M059J (cell line): ENCODE measurements at places on chromosomes 6 and 20.
A peak's percentile ranks its signal among the peaks of the same experiment; 100 is the strongest.

DNA sequence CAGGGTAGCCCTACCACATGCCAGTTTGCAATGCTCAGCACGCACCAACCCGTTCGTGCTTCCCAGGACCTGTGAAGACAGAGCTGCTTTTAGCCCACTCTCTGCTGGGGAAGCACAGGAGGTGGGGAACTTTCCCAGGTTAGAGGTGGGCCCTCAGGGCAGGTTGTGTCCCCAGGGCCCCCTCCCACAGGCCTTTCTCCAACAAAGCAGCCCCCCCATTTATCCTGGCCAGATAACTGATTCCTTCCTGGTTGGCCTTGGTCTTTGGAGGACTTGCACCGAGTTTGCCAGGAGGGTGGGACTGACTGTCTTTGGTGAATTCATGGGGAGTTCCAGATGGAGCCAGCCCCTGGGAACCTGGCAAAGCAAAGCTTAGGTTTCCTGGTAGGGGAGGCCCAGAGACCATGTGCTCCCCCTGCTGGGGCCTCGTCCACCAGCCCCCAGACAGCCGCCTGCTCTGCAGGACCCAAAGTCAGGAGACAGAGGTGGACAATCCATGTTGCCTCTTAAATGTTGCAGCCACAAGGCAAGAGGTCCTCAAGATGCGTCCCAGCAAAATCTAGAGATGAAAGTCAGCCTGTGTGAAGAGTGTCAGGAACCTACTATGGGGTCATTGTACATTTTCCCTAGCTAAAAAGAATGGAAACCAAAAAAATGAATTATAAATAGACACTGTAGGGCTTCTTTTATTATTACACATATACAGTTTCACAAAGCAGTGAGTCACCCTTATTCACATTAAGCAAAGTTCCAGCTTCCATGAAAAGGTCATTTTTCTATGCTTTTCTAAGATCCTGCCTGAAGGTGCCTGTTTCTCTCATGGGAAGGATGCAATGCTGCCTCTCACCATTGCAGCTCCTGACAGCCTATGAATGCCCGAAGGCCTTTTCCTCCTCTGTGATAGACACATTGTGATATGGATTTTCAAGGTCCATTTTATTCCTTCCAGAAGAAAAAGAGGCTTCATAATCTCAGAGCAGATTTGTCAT lies 497.8 kb downstream of the PREX1 start:
- peak; percentile 68 for DNase-seq

GRCh38 chr20:46361381-46361780 lies 45.0 kb downstream of the ELMO2 start:
- DNase-seq: no peak

GRCh38 chr6:33217246-33217645 lies 8.9 kb downstream of the RING1 start:
- no peak for DNase-seq

- DNase-seq: peak; percentile 11
Measured at GRCh38 chr6:121688974-121689373, 253.5 kb downstream of the GJA1 start.

- DNase-seq: peak; percentile 96
Measured at GRCh38 chr6:3176562-3177355, 19.4 kb upstream of the TUBB2A start.

- peak; percentile 39 for DNase-seq
Measured at GRCh38 chr6:122712448-122713137, 66.9 kb upstream of the FABP7 start.

DNA sequence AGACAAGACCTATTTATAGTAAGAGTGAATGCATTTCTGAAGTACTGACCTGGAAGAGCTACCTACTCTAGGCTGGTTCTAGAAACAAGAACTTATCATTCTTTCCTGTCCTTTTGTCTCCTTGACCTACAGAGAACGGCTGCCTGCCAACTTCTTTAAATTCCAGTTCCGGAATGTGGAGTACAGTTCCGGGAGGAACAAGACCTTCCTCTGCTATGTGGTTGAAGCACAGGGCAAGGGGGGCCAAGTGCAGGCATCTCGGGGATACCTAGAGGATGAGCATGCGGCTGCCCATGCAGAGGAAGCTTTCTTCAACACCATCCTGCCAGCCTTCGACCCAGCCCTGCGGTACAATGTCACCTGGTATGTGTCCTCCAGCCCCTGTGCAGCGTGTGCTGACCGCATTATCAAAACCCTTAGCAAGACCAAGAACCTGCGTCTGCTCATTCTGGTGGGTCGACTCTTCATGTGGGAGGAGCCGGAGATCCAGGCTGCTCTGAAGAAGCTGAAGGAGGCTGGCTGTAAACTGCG lies 8.3 kb downstream of the APOBEC2 start:
- DNase-seq: no peak

GRCh38 chr20:37228082-37228481 lies 33.5 kb downstream of the GHRH start:
- DNase-seq: no peak

DNA sequence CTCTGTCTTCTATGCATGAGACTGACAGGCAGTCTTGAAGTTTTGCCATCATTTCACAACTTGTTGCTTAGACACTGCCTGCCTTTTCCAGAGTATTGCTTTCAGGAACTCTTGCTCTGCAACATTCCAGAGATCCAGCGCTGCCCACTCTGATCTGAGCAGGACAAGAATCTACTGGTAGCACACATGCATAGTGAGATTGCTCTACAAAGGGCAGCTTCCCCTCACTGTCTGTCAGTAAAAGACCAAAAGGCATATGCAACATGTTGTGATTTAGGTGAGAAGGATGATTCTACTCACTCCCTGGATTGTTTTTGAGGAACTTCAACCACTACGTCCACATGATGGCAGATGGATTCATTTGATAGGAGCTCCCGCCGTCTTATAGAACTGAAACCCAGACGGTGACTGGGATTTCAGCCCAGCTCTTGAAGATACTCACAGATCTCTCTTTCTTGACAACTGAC lies 259.1 kb downstream of the ARID1B start:
- no peak for DNase-seq

- DNase-seq: no peak
Measured at GRCh38 chr6:90356012-90356421, 59.4 kb upstream of the BACH2 start.

DNA sequence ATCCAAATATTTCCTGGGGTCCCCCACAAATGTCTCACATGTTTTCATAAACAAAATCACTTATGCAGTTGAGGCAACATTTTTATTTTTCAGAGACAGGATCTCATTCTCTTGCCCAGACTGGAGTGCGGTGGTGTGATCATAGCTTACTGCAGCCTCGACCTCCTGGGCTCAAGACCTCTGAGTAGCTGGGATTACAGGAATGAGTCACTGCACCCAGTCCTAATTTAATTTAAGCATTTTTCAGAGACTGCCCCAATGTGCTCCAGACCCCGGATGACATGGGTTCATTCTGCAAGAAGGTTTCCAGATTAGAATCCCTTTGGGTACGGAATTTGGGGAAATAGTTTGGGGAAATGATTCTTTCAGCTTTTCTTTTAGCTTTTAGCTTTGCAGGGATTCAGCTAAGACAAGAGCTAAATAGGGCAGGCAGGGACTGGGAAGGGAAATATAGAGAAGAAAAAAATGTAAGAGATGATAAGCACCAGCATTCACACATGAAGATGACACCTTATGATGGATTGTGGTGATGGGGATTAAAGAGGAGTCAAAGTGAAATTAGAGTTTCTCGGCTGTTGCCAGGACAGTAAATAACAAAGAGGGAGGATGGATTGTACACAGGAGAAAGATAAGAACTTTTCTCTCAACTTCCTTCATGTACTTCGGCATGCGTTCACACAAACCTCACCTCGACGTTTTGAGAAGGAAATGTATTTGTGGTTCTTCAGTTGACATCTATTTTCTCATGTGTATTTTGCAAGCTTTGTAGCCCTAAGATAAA lies 169.4 kb upstream of the TAB2 start:
- DNase-seq: no peak

DNA sequence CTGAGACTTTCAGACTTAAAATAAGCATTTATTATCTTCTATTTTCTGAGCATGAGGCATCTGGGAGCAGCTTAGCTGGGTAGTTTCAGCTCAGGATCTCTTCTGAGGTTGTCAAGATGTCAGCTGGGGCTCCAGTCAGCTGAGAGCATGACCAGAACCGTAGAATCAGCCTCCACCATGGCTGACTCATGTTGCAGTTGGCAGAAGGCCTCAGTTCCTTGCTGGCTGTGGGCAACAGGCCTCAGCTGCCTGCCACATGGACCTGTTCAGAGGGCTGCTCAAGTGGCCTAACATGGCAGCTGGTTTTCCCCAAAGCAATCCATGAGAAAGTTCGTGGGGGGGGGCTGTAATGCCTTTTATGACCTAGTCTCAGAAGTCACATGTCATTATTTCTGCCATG lies 142.3 kb downstream of the LY86 start:
- DNase-seq: peak; percentile 90

DNA sequence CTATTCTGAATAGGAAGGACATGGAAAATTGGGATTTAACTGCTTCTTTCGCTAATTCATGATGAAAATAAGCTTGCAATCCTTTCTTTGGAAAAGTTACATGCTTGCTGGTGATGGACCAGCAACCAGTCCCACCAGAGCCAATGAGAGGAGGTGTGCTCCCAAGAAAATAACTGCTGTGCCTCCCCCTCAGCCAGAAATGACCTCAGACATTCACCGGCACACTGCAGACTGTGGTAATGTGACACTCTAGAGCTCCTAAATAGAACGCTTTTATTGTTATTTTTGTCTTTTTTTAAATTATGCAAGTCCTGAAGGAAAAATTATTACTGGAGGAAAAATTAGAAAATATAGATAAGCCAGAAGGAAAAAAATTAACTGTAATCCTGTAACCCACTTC lies 2.6 kb downstream of the PYGB start:
- DNase-seq: no peak

GRCh38 chr6:44177691-44178423 lies 19.2 kb downstream of the CAPN11 start:
- peak; percentile 84 for DNase-seq

DNA sequence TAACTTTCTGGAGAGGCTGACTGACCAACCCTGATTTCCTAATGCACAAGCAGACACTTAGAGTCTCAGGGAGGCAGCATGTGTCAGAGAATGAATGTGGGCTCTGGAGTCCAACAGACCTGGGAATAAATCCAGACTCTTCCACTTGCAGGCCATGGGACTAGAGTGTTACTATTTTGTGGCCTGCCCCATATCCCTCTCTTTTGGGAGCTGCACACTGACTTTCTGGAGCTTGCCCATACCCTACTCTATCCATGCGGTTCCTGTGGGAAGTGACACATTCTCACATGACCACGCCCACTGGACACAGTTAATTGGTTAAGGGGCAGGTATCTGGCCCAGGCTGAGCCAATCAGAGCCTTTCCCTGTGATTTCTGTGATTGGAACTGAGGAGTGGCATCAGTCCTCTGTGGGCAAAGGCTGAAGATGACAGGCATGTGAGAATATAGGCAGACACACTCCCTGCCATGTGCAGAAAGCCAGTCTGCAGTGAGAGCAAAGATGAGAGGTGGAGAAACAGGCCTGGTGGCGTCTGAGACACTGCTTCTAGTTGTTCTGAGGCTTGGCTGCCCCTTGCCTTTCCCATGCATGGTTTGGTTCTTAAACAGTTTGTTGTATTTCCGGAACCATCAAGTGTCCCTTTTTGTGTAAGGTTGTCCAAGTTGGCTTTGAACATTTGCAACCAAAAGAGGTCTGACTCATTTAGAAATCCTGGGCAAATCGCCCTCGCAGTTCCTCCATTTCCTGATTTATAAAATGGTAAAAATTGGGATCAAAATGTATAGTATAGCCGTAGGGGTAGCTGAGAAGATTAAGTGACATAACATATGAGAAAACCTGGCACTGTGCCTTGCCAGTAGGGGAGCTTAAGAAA lies 125.6 kb downstream of the CDC5L start:
- peak; percentile 68 for DNase-seq

DNA sequence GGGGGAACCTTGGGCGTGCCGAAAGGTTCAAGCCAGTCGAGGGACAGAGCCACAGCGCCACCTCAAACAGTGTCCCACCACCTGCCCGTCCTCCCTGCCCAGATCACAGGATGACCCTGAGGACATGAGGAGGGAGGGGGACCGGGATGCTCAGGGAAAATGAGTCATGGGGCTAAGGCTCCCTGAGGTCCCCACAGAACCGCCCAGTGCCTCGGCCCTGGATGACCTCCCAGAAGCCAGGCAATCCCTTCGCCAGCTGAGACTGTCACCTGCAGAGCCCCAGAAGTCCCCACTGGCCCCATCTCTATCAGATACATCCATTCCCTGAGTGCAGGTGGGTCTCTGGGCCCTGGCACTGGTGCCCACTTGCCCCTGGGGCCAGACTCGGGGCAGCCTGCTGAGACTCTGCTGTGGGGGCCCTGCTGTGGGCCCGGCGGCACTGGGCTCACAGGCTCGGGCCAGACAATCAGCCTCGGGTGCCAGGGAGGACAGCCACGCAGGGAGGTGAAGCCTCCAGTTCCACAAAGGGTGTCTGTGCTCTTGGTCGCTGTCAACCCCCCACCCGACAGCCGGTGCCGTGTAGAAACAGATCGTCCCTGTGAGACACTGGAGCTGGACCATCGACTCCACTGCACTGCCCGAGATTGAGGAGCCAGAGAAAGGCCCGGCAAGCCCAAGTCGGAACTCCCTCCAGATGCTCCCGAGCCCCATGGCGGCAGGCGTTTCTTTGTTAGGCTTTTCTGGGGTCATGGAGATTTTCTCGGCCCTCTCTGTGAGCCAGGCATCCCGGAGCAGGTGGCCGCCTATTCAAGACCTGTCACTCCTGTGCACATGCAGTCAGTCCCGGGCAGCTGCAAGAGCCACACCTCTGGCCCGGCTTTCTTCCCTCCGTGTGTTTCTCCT lies 26.1 kb downstream of the PXDC1 start:
- DNase-seq: no peak

GRCh38 chr6:64672131-64672530 lies 1034.9 kb downstream of the EYS start:
- DNase-seq: peak; percentile 30

GRCh38 chr6:75864446-75864845 lies 115.4 kb downstream of the MYO6 start:
- DNase-seq: no peak

GRCh38 chr6:122702841-122703240 lies 76.7 kb upstream of the FABP7 start:
- DNase-seq: no peak

DNA sequence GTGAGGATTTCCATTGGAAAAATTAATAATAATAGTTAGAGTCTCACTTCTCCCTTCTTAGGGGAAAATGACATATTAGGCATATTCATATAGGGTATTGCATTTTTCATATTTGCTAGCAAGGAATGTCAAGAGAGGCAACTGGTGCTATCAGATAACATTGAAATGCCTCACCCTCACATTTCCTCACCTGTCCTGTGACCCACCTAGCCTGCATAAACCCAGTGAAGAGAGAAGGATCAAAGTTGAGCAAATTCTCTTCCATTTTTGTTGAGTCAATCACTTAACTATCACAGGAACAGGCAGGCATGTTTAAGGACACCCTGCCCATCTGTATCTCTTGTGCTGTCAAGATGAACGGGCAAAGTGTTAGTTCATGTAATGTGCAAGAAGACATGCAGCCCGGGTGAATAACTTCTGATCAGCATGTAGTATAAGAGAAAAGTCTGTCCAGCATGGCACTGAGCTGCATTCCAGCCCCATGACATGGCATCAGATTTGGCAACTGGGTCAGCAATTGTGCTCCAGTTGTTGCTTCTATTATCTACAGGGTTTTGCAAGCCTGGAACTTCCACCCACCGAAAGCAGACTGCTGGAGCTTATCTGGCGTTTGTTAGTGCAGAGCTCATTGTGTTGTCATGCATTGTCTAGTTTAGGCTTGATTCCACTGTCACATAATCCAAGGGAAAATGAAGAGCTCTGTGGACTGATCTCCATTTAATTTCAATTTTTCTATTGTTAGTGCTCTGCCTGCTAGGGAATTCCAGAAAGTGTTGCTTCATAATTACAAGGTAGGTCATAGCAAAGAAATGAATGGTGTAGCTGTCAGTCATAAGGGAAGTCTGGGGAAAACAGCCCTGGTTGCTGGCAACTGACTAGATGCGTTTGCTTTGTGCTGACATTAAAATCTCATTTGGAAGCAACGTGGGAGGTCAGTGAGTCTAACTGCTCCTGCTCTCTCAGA lies 138.4 kb upstream of the TNFAIP3 start:
- peak; percentile 90 for DNase-seq
